ENCODE measurements at places on chromosomes 2 and 18.
A peak's percentile ranks its signal among the peaks of the same experiment; 100 is the strongest.

DNA sequence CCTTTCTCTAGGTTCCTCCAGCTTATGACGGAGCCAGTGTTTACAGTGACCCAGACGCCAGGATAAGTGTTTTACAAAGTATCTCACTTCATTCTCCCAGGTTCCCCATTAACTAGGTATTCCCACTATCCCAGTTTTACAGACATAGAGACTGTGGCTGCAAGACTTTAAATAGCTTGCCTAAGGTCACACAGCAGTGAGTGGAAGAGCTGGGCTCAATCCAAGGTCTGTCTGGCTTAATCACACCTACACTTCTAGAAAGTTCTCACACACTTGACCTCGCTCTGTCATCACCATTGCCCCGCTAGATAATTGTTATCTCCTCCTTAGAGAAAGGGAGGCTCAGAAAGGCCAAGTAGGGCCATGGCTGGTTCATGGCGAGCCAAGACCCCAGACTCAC, 110.2 kb downstream of the ANTXR1 start:
- DNase-seq = no peak

DNA sequence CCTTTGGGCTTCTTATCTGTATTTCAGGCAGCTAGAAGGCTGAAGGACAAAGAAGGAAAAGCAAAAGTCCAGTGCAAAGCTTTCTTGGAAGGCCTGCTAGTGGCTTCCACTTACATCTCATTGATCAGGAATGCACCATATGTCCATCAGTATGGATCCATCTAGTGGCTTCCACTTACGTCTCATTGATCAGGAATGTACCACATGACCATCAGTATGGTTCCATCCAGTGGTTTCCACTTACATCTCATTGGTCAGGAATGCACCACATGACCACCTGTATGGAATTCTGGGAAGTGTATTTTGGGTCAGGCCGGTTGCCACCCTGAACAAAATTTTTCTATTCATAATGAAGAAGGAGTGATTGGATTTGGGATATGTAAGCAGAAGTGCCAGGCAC, 70.6 kb downstream of the LYPD6 start:
- no peak for DNase-seq

GRCh38 chr2:217517402-217517801, 485.4 kb downstream of the TNS1 start:
- DNase-seq = no peak

- no peak for DNase-seq
Measured at GRCh38 chr2:71608441-71608840, 155.1 kb downstream of the DYSF start.

DNA sequence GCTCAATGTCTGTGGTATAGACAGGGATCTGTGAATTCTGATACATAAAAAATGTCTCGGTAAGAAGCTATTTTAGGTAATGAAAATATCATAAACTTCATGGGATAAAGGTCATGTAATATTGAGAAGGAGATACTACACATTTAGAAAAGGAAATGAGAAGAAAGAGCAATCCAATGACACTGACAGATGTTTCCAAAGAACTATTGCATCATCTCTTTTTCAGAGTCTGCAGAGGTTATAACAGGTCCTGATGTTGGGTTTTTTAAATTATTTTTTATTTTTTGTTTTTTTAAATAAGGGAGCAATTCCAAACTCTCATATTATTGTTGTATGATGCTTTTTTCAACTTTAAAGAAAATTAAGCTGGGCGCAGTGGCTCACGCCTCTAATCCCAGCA, 176.9 kb downstream of the KCNH7 start:
- no peak for DNase-seq

DNA sequence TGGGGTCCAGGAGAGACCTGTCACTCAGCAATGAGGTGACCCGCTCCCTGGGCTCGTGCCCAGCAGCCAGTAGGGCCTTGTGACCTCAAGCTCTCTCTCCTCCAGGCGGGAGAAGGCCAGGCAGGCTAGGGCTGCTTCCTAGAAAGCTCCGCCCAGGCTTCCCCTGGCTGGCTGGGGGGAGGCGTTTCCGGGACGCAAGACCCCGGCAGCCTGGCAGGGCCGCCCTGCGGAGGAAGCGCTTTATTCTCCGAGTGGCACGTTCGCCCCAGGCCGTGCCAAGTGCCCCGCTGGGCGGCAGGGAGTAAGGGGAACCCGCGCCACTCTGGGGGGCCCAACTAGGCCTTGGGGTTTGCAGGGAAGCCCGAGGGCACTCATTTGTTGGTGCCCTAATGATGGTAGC, 21.2 kb upstream of the EPAS1 start:
- DNase-seq = no peak

DNA sequence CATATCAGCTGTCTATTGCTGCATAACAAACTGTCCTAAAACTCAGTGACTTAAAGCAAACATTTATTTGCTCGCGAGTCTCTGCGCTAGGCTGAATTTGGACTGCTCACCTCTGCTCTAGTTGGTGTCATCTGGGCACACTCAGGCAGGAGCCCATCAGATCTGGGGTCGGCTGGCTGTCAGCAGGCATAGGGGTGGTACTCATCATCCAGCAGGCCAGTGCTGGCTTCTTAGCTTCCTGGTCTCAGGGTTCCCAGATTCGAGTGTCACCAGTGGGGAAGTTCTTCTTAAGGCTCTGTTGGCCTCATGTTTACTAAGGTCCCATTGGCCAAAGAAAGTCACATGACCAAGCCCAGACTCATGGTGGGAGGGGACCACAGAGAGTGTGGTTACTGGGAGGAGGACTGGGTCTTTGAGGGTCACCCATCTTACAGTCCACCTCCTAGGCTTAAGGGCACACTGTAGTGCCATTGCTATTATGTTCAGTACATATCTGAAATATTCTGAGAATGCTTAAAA, 71.6 kb upstream of the ATG16L1 start:
- DNase-seq = no peak

DNA sequence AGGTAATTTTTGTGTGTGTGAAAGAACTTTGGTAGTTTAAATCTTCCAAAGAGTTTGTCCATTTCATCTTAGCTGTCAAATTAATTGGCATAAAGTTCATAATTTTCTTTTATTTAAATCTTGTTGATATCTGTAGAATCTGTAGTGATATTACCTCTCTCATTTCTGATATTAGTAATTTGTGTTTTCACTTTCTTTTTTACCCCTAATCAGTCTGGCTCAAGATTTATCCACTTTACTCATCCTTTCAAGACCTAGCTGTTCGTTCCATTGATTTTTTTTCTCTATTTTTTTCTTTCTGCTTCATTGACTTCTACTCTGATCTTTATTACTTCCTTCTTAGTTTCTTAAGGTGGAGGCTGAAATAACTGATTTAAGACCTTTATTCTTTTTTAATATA, 142.5 kb upstream of the OTX1 start:
- DNase-seq = no peak

GRCh38 chr2:10005461-10006235, 37.7 kb upstream of the KLF11 start:
- DNase-seq = no peak

- DNase-seq = no peak
Measured at GRCh38 chr18:49628119-49628518, 66.3 kb downstream of the LIPG start.

GRCh38 chr2:195663007-195663406, 6.0 kb downstream of the SLC39A10 start:
- no peak for DNase-seq

GRCh38 chr2:73987109-73987947, 2.6 kb downstream of the TET3 start:
- DNase-seq = peak; percentile 61

DNA sequence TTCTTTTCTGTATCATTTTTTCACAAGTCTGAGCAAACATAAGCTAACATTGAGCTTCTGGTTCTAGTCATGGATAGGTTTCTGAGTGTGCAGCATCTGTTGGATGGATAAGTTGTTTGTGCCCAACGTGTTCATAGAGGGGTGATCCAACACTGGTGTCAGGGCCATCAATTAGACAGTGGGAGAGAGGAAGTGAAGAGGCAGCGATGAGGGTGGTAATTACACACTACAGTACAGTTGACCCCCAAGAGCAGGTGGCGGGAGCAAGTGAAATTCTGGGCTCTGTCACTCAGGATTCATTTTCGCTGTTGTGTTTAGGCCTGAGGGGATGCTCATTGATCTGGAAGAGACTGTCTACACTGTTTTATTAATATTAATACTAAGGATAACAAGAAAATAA, 180.0 kb upstream of the CXCR4 start:
- DNase-seq = no peak

GRCh38 chr18:23235860-23236259, 100.6 kb downstream of the CABLES1 start:
- no peak for DNase-seq

- peak; percentile 42 for DNase-seq
Measured at GRCh38 chr2:48114256-48114655, 208.0 kb upstream of the FBXO11 start.

DNA sequence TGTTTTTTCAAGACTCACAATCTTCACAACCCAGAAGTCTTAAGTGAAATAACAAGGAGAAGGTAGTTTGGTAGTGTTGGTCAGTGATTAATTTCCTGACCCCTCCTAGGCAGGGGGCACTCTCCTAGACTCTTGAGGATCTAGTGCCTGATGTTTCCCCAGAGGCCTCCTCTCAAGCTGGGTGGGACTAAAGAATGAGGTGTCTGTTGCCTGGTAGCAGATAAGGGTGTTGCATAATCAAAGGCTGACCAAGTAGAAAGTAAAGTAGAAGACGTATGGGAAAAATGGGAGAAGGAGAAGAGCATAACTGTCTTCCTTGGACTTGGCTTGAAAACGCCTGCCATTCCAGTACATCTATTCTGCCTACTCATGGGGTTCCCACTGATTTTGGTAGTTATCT, 37.8 kb downstream of the VIT start:
- no peak for DNase-seq

DNA sequence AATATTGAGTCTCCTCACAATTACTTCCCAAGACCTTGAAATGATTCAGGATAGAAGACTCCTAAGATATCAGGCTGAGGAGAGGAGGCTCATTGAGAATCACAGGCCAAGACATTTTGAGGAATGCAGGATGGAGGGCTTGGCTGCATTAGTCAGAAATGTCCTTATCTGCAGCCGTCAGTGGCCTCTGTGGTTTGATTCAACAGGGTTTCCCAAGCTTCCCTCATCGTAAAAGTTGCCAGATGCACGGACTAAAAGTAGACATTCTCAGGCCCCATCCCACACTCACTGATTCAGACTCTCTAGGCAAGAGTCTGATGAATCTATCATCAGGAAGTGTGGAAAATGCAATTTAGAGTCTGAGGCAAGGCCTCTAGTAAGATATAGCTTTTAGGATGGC, 34.0 kb upstream of the TMEM178A start:
- DNase-seq = no peak

- no peak for DNase-seq
Measured at GRCh38 chr2:163571423-163572102, 164.2 kb downstream of the FIGN start.

GRCh38 chr2:136093583-136093982, 24.4 kb downstream of the CXCR4 start:
- no peak for DNase-seq

DNA sequence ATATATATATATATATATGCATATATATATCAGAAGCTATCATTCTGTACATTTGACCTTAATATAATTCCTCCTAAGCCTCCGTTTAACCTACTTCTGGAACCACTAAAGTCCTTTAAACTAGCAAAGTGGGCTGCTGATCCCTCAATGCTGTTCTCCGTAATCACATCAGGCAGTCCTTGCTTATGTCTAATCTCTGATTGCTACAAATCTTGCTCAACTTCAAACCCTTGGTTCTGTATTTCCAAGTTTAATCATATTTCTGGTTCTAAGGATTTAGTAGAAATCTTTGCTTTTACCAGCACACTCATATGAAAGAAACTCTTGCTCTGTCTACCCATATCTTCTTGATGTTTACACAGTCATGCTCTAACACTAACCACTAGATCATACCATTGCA, 91.5 kb upstream of the GALNT13 start:
- no peak for DNase-seq

- DNase-seq = no peak
Measured at GRCh38 chr2:216546241-216546640, 47.6 kb downstream of the RPL37A start.

DNA sequence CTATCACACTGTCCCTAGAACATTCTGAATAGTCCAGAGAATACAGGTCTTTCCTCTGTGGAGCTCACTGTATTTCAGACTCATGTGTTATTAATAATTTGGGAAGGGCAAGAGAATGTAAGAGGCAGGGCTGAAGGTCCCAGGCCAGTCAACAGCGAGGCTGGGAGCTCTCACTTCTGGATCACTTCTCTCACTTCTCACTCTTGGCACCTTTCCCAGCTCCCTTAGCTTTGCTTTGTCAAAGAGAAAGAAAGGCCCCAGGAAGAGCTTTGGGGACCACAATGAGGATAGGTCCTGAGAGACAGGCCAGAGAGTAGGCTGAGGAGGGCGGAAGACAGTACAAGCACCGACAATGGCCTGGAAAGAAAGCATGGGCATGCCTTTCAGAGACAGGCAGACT, 11.2 kb downstream of the EFR3B start:
- DNase-seq = no peak

DNA sequence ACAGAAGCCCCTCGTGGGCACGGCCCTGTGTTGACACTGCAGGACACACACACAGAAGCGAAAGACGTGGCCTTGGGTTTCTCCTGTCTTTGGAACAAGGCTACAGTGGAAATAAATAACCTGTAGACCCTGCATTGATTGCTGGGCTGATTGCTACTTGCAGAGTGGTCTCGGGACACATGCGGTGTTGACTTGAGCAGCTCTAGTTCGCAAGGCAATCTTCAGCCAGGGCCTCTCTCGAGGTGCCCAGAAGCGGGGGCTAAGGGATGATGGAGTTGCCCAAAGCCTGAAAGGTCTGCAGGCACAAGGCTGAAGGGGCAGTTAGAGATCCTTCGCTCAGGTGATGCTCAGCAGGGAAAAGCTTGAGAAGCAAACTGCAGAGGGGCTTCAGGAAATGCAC, 180.3 kb downstream of the SEPTIN10 start:
- no peak for DNase-seq

GRCh38 chr2:182164686-182165085, 179.0 kb downstream of the PPP1R1C start:
- DNase-seq = no peak

- DNase-seq = no peak
Measured at GRCh38 chr2:200155652-200156051, 150.8 kb upstream of the SPATS2L start.

- DNase-seq = no peak
Measured at GRCh38 chr18:55439056-55439455, 148.9 kb downstream of the TCF4 start.

DNA sequence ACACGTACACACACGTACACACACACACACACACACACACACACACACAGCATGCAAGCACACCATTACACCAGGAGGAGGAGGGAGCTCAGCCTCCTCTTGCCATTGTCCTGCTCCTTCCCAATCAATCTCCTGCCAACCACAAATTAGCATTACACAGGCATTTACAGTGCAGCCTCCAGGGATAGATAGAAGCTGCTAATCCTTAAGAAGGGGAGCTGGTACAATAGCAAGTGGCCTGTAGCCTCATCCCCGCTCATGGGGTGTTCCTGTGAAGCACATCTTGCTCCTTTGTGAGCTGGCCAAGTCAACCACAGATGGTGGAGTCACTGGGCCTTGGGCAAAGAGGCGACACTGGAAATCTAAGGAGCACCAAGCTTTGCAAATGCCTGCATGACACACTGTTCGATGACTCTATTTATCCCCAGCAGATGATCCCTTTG, 110.3 kb upstream of the PKDCC start:
- no peak for DNase-seq
